T-cell (primary cell): ENCODE measurements at places on chromosomes 12 and 14. TPM values are rescaled to one million over a fixed set of nuclear protein-coding genes. Genes with fewer than 3 reads are reported as not detected.

DNA sequence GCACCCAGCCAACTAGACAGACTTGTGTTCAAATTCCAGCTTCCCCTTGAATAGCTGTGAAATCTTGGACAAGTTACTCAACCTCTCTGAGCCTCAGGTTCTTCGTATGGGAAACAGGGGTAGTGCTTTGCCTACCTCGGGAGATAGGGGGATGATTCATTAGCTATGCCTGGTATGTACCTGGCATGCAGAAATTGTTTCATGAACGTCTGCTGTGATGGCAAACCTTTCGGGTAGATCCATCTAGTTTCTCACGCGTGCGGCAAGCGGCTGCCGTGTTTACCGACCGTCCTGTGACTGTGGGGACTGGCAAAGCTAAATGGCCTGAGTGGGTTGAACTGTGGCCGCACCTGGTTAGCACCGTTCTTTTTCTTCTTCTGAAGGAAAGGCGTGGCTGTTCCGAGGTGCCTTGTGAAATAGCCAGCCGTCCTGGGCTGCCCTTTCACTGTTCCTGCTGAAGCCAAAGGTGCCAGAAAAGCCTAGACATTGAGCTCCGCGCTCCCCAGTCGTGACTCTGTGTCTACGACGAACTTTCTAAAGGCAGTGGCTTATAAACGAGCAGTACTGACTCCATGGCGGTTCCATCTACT is 40.6 kb upstream of the MED13L start:
- DNase-seq: no peak

GRCh38 chr14:91254461-91254860 is 10.0 kb upstream of the GPR68 start:
- no peak for DNase-seq

DNA sequence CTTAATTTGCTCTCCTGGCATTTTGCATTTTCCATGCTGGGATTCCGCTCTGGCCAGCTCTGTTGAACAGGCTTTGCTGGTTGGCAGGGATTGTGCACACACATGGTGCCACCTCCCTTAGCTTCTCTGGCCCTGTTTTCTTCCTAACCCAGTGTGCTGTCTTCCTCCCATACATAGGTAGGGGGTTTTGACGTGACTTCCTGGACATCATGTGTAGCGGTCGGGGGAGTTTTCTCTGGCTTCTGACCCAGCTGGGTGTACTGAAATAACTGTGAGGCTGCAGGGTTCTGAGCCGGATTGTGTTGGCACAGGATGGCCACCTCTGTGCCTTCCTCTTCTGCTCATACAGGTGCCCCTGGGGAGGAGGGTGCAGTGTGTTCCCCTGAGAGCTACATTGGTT is 25.7 kb downstream of the C14orf132 start:
- no peak for DNase-seq

DNA sequence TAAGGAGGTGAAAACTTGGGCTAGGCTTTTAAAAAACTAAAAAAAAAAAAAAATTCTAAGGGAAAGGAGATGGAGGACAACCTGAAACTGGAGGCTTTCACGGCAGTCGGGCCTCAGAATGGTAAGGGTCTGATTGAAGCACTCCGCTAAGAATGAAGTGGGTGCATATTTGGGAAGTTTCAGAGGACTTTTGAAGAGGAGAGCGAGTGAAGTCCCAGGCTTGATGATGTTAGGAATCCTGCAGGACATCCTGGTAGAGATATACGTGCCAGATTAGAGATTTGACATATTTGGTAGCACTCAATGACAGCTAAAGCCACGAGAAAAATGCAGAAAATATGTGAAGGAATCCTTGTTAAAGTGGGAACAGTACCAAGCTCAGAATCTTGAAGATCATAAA is 186.2 kb downstream of the SNAPC1 start:
- no peak for DNase-seq

GRCh38 chr14:51846631-51847488 is 13.6 kb upstream of the GNG2 start:
- DNase-seq: peak; percentile 72

DNA sequence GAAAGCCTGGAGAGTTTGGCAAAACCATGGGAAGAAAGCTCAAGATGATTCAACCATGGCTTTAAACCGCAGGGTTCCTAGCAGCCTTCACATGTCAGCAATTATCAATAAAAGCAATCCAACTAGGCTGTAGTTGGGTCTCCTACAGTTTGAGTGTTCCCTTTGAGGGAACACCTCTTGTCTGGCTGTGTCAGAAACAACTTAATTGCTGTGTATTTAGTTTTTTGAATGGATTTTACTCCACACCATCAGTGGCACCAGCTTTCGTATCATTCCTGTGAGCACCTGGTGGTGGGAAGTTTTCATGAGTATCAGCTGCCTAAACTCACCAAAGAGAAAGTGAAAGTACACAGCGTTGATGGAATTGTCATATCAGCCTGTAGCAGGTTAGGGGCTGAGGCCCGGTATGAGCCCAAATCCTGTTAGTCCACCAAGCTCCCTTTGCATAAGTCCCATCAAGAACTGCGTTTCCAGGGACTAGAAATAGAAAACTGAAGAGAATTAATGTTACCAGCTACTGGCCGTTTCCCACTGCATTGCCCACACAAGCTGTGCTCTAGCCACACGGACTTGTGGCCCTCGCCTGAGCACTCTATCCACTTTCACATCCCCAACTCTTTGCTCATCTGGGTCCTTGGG is 10.9 kb upstream of the IL26 start:
- DNase-seq: no peak

DNA sequence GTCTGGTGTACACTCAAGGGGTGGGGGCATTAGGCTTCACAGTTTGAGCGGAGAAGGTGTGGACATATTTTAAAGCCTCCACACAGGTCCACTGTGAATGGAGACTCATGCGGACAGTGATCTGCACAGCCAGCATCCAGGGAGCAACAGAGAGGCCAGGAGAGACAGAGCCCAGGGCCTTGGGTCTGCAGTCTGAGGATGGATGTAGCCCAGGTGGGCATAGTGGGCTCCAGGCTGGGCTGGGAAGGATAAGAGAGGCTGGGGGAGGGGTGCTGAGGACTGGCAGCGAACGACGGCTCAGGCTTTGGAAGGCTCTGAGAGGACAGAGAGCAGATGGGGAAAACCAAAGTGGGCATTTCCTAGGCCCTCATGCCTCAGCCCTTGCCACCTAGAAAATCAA is 128.8 kb downstream of the PAPOLA start:
- DNase-seq: no peak

- DNase-seq: no peak
Observed at GRCh38 chr14:90697132-90697531, 119.1 kb downstream of the TTC7B start.

GRCh38 chr14:105397350-105397931 is 897 bp upstream of the TEX22 start:
- DNase-seq: no peak

DNA sequence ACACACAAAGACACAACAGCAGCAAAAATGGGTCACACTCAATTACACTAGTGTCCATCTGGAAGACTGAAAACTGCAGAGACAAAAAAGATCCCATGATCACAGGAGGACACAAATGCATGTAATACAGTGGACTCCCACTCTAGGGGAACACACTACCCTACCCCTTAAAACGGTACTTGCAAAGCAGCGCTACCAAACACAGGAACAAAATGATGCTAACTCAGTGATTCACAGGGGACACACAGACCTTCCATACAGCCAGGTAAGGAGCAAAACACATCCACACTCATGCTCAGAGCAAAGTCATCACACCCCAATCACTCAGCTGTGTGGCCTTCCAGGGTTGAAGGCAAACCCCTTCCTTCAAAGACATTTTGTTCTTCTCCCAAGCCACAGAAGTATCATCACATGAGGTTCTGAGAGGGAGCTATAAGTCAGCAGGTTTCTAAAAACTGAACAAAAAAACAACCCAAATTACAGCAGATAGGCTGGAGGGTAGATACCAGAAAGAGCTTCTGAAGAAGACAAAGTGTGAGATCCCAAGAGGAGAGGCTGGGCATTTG is 14.8 kb downstream of the SMUG1 start:
- DNase-seq: no peak

- no peak for DNase-seq
Observed at GRCh38 chr12:89225808-89226411, 126.4 kb downstream of the DUSP6 start.

- no peak for DNase-seq
Observed at GRCh38 chr14:96207686-96208085, 3.0 kb downstream of the BDKRB2 start.

DNA sequence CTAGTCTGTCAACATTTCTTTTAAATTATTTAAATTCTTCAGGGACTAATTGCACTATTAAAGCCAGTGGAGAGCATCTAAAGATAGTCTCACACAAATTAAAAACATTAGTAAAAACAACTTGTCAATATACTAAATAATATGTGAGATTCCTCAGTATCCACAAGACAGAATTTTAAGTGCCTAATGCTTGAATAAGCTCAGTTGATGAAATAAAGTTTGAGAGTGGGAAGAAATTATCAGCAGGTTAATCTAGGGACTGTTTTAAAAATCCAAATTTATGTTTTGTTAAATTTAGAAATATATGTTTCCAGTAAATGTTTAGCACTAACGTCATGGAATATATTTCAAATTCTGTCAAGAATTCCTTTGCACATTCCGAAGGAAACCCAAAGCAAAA is 105.2 kb downstream of the SLC41A2 start:
- DNase-seq: no peak

DNA sequence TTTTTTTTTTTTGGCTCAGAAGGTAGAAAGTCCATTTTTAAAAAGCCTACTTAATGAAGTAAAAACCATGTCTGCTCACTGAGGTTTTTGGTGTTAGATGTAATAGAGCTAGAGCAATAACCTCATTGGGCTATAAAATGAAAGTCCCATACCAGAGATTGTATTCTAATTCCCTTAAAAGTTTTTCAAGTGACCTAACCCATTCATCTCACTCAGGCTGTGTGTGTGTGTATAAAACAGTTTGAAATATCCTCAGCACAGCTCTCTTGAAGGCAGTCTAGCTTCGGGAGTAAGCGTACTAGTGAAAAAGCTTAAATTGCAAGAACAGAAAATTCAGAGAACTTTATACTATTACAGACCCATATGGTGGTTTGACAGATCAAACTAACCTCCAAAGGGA is 313.8 kb downstream of the CEP128 start:
- no peak for DNase-seq

DNA sequence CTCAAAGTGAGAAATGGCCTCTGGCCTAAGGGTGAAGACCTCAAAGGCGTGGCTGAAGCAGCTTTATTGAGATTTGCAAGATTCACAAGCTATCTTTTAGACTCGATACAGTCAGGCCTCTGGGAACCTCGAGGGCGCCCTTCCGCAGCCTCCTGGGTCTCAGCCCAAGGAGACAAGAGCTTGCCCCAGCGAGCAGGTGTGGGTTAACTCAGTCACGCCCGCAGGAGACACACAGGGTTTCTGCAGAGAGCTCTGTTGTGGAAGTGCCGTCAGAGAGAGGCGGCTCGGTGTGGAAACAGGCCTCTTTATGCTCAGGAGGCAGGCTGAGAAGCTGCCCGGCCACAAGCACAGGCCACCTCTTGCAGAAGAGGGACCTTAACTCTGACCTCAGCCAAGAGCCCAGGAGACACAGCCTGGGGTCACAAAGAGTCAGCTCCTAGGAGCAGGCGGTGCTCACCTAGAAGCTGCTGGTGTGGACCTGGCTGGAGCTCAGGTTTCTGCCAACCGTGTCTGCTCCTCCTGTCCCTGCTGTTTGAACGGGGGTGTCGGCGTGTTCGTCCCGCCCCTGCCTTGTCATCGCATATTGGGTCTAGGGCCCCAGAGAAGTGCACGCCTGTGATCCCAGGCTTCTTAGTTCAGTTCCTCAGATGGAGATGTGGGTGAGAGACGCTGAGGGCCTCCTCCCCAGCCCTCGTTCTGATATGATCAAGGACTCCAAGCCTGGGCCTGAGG is 42.1 kb upstream of the FBRSL1 start:
- DNase-seq: no peak

DNA sequence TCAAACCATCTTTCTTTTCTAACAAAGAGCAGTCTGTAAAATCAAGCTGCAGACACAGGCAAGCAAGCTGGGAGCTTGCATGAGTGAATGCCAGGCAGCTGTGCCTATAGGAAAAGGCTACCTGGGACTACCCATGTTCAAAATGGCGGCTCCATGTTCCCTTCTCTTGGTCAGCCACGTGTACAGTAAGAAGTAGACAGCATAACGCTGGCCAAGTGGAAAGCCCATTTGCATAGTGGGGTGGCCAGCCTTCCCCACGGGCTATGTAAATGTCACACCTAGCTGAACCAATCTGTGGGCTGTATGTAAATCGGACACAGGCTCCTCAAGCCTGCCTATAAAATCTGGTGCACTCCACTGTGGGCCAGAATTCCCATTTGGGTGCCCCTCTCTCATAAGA is 117.1 kb downstream of the SYT10 start:
- no peak for DNase-seq

GRCh38 chr12:14928931-14929330 is 9.4 kb downstream of the ERP27 start:
- DNase-seq: no peak

The LMNTD1 gene
- total RNA-seq: not detected

The DENR gene
- 39.0 TPM for total RNA-seq

The GYS2 gene
- 0.28 TPM for total RNA-seq

The CLEC1B gene
- total RNA-seq: not detected

The TSHR gene
- total RNA-seq: 1.7 TPM

The CLEC14A gene
- not detected for total RNA-seq

The A2M gene
- total RNA-seq: 3.9 TPM

The BCL2L14 gene
- 0.47 TPM for total RNA-seq
